ENCODE measurements at places on chromosomes 7 and 10.
A peak's percentile ranks its signal among the peaks of the same experiment; 100 is the strongest.

- DNase-seq: no peak
Measured at GRCh38 chr7:107560898-107561516, 2.7 kb downstream of the COG5 start.

DNA sequence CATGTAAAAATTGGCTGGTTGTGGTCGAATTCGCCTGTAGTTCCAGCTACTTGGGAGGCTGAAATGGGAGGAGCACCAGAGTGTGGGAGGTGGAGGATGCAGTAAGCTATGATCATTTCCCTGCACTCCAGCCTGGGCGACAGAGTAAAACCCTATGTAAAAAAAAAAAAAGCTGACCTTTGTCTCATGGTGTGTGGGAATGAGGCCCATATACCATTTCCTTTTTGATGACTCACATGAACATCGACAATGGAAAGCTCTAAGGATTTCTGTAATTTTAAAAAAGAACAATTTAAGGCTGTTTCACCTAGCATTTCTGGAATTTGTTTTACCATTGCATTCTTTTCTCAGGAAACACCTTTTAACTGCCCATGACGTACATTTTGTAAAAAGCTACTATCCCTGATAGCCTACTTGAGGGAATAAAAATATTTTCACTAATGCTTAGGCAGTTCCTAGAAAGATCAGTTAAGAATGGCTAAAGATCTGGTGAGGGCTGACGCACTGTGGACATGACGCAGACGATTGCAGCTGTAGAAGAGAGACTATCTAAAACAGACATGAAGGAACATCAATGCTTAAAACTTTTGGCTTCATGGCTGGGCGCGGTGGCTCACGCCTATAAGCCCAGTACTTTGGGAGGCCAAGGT, 400.6 kb upstream of the IGFBP3 start:
- DNase-seq: no peak

- DNase-seq: no peak
Measured at GRCh38 chr7:106034383-106034782, 71.3 kb downstream of the CDHR3 start.

GRCh38 chr10:6498771-6499170, 81.3 kb downstream of the PRKCQ start:
- DNase-seq: no peak

DNA sequence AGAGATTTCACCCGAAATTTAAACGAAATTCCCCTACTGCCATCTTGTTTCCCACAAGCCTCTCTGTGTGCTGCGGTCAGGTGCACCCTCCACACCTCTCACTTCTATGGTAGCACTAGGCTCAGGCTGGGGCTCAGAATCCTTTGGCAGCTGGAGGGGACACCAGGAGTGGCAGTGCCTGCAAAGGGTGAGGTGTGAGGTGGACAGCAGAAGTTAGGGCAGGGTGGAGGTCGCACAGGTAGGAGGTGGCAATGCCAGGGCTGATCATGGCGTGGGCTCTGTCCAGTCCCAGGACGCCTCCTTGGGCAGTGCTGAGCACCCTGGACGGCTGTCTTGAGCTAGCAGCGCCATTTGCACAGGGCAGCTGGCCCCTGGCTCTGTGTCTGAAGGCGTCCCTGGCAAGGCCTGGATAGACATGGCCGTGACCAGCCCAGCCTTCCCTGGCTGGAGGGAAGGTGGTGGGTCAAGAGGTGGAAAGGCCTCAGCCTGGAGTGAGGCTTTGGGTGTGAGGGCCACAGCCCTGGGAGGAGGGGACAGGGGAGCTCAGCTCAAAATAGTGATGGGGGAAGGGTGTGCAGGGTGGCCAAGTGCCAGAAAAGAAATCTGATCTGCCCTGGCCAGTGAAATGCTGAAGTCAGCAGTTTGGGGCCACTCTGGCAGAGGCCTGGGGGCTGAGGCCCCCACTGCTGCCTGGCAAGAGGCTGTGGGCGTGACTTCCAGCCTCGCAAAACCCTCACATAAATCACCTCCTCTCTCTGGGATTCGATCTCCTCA, 40.0 kb downstream of the ZCCHC24 start:
- DNase-seq: no peak

DNA sequence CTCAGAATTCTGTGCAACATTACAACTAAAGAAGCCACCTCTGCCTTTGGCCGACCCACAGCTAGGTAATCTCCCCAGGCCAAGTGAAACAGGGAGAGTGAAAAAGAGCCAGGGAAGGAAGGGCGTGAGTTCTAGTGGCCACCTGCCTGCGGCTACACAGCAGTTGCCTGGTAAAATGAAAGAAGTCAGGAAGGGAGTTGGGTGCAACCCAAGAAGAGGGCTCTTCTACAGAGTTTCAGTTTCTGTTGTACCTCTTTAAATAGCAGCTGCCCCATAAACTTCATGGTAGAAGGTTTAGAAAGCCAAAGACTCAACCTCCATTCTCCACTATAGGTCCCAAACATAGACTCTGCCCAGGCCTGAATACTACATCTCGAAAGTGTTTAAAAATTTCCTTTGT, 76.2 kb upstream of the TMEM168 start:
- peak; percentile 32 for DNase-seq

- DNase-seq: peak; percentile 98
Measured at GRCh38 chr10:110210674-110211464, 3.5 kb downstream of the MXI1 start.

DNA sequence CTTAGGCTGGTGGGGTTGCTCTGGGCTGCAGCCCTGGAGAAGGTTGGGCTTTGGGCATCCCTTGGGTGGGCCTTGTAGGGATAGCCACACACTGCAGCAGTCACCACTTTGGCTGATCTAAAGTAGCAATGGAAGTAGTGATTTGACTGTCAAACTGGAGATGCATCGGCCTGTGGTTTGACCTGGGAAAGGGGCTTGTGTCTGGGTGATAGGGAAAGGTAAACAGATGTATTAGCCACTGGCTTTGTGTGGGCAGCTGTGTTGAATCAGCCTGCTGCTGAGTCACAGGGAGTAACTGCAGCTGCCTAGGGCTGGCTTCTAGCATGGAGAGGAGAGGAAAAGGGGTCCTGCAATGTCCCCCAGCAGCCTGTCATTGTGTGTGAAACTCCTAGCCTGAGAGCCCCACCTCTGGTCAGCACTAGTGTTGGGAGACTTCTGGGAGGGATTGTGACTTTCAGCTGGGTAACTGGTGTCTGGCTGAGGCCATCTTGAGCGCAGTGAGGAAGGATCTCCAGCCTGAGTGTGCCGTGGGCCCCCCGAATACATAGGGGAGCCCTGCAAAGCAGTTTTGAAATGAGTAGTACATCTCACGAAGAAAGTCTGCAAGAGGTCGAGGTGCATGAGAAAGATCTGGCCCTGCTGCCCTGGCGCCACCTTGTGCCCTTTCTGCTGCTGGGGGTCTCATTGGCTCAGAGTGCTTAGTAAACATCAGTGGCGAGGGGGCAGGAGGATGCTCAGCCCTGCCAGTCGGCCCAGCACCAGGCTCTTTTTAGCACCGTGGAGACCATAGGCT, 117.3 kb downstream of the FANK1 start:
- no peak for DNase-seq
